ENCODE measurements at places on chromosomes 3 and 15. TPM values are rescaled to one million over a fixed set of nuclear protein-coding genes. Genes with fewer than 3 reads are reported as not detected.

Gene C2CD4A
- not detected for total RNA-seq

Gene GRAMD2A
- total RNA-seq, result not detected

Gene FAM107A
- 80.7 TPM for total RNA-seq

Gene ARL13B
- 3.5 TPM for total RNA-seq

Gene SAMD7
- total RNA-seq, result not detected

Gene USP50
- not detected for total RNA-seq

Gene PROS1
- 77.7 TPM for total RNA-seq

Gene SLC2A2
- total RNA-seq, result not detected

Gene CNTN3
- total RNA-seq, result 3.5 TPM

Gene STRIT1
- total RNA-seq, result not detected

Gene SHC4
- total RNA-seq, result 4.9 TPM

Gene SCN11A
- 0.08 TPM for total RNA-seq

GRCh38 chr15:31834654-31835053 lies 195.7 kb upstream of the CHRNA7 start:
- H3K4me1 ChIP-seq, result no peaks in the 10 kb centered on the region
- H3K36me3 ChIP-seq, result no peaks in the 10 kb centered on the region
- no peak overlapping the region for H3K4me3 ChIP-seq
- no peaks in the 10 kb centered on the region for H3K27me3 ChIP-seq

DNA sequence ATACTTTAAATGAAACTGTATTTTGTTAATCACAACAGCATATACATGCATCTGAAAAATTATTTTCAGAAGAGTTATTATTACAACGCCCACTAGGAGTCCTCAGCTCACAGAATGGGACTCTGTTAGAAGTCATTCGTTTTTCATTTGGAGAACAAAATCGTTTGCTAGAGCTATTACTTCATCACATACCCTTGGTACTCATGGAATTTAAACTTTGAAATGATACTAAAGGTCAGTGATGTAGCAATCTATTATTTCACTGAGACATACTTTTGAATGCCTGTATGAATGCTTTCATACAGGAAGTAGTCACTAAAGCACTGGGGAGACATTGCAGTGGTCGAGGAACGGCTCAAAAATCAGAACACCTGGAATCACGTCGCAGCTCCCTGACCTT lies 198.1 kb downstream of the MBNL1 start:
- H3K27ac ChIP-seq, result no peak overlapping the region
- no peak overlapping the region for H3K4me3 ChIP-seq
- no peaks in the 10 kb centered on the region for H3K27me3 ChIP-seq
- H3K36me3 ChIP-seq, result peaks cover 24% of the 10 kb centered on the region

- no peak overlapping the region for H3K27ac ChIP-seq
- DNase-seq, result no peak
- no peaks in the 10 kb centered on the region for H3K36me3 ChIP-seq
- no peaks in the 10 kb centered on the region for H3K27me3 ChIP-seq
- H3K4me3 ChIP-seq, result no peak overlapping the region
Observed at GRCh38 chr3:169354774-169355501, 308.6 kb downstream of the MECOM start.

- H3K27me3 ChIP-seq, result no peaks in the 10 kb centered on the region
- no peaks in the 10 kb centered on the region for H3K4me1 ChIP-seq
- no peak overlapping the region for H3K4me3 ChIP-seq
- no peak for DNase-seq
- no peak overlapping the region for H3K27ac ChIP-seq
Observed at GRCh38 chr3:24765399-24765798, 270.7 kb upstream of the THRB start.

DNA sequence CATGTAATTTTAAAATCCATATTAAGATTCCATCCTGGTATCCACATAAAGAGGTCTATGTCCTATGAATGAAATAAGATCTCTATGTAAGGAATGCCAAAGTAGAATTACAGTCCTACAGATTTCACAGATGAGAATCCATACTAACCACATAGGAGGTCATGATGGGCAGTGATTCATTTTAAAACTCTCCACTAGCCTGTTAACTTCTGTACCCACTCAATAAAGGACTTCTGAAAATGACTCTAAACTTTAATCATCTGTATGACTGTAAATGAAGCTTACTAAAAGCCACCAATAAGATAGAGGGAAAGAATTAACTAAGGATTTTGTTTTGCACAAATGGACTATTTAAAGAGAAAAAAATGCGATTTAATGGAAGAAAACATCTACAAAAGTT lies 28.7 kb downstream of the MORC1 start:
- H3K27me3 ChIP-seq, result no peaks in the 10 kb centered on the region
- H3K27ac ChIP-seq, result no peak overlapping the region
- H3K4me3 ChIP-seq, result no peak overlapping the region
- no peaks in the 10 kb centered on the region for H3K4me1 ChIP-seq
- DNase-seq, result no peak

DNA sequence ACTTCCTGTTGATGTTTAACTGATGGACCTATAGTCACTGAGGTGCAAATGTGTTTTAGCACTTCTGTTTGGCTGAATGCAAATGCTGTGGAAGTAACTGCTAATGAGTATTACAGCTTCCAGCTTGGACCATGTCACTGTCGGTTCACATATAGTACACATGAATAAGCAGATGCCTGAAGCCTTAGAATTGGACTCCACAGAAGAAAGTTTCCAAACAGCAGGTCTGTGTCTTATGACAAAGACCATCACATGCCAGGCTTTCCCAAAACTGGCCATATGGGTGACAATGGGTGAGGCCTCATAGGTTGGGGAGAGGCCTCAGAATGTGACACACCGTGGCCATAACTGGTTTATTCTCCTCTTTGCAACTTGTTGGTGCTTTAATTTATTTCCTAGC lies 241.8 kb downstream of the WNT5A start:
- DNase-seq, result no peak
- no peaks in the 10 kb centered on the region for H3K4me1 ChIP-seq
- no peak overlapping the region for H3K27ac ChIP-seq
- no peaks in the 10 kb centered on the region for H3K27me3 ChIP-seq
- H3K4me3 ChIP-seq, result no peak overlapping the region
- H3K36me3 ChIP-seq, result no peaks in the 10 kb centered on the region

DNA sequence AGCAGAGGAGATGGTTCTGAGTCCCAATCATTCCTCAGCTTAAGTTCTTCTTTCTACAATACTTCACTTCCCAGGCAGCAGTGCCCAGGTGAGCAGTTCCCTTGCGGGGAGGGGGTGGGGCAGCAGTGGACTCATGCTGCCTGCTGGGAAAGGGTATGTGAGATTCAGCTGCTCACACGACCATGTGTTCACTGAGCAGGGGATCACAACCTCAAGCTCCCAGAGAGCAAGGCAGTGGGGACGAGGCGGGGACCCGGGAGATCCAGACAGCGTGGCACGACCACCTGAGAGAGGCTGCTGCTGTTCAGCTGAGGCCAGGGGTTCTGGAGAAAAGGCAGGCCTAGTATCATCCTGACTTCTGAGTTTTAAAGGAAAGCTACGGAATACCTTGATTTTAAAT lies 166.6 kb downstream of the XXYLT1 start:
- no peaks in the 10 kb centered on the region for H3K4me1 ChIP-seq
- no peaks in the 10 kb centered on the region for H3K27me3 ChIP-seq
- H3K4me3 ChIP-seq, result no peak overlapping the region

DNA sequence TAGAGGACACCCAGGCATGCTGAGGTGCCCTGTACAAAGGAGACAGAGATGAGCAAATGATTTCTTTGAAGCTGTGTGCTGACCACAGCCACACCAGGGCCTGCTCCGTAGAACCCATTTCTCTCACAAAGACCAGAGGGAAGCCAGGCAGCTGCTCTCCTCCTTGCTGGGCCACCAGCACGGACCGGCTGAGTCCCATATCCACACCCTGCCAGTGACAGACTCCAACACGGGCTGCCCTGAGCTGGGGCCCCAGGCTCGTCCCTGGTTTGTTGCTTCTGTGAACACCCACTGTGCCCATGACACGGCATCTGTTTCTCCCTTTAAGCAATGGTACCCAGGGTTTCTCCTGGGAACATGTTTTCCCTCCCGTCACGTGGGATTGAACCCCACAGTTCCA lies 284.5 kb downstream of the ADAMTS17 start:
- H3K27ac ChIP-seq, result no peak overlapping the region
- no peaks in the 10 kb centered on the region for H3K27me3 ChIP-seq
- H3K4me3 ChIP-seq, result no peak overlapping the region
- H3K36me3 ChIP-seq, result no peaks in the 10 kb centered on the region
- H3K4me1 ChIP-seq, result no peaks in the 10 kb centered on the region
- no peak for DNase-seq

DNA sequence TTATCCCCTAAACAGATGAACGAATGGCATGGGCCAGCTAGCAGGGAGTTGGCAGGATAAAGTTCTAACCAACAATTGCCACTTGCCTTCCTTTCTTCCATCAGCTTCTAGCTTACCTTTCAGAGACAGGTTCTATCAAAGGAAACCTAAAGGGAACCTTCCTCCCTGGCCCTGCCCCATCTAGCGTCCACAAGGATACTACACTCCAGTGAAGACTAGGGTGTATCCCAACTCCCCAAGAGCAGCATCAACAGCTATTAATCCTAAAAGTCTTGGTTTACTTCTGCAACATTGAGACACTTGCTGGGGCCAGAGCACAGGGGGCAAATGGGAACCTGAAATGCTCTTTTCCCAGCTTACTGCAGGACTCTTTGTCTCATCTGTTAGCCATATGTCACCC lies 37.0 kb upstream of the TMC3 start:
- no peak overlapping the region for H3K4me3 ChIP-seq
- DNase-seq, result no peak
- H3K27me3 ChIP-seq, result no peaks in the 10 kb centered on the region
- H3K36me3 ChIP-seq, result no peaks in the 10 kb centered on the region

DNA sequence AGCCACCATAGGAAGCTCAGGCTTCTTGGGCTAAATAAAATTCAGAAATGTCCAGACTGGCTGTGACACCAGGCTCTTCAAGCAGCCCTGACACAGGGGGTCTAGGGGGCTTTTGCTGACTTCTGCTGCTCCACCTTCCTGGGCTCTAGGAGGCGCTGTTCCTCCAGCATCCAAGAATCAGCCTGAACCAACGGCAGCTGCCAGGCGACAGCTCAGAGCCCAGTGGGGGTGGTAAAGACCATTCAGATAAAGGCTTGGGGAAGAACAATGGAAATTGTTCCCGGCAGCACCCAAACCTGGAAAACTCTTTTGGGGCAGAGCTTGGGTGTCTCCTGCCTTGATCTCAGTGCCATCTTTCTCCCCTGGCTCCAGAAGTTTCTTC lies 21.6 kb upstream of the PSTPIP1 start:
- no peak for DNase-seq
- H3K4me3 ChIP-seq, result no peak overlapping the region
- H3K36me3 ChIP-seq, result no peaks in the 10 kb centered on the region
- H3K27me3 ChIP-seq, result no peaks in the 10 kb centered on the region

- no peak overlapping the region for H3K4me3 ChIP-seq
- no peaks in the 10 kb centered on the region for H3K36me3 ChIP-seq
- H3K27me3 ChIP-seq, result no peaks in the 10 kb centered on the region
- no peaks in the 10 kb centered on the region for H3K4me1 ChIP-seq
Observed at GRCh38 chr3:173639098-173639497, 241.6 kb downstream of the NLGN1 start.

DNA sequence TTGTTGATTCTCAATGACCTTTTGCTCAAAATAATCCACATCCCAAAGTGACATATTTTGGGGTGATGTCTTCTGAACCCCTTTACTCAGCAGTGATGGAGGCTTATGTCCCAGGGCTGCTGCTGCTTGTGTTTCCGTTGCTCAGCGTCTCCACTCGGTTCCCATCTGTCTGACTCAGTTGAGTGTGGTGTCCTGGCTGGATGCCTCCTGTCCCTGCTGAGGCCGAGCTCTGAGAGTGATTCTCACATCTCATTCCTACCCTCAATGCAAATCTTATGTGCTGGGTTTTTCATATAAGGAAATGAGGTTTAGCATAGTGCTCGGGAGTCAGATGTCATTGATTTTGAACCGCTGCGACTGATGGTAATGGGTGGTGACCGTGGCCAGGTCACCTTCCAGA lies 247.4 kb downstream of the GABRG3 start:
- no peaks in the 10 kb centered on the region for H3K4me1 ChIP-seq
- no peaks in the 10 kb centered on the region for H3K27me3 ChIP-seq
- H3K36me3 ChIP-seq, result no peaks in the 10 kb centered on the region
- DNase-seq, result peak; percentile 36
- H3K4me3 ChIP-seq, result no peak overlapping the region

DNA sequence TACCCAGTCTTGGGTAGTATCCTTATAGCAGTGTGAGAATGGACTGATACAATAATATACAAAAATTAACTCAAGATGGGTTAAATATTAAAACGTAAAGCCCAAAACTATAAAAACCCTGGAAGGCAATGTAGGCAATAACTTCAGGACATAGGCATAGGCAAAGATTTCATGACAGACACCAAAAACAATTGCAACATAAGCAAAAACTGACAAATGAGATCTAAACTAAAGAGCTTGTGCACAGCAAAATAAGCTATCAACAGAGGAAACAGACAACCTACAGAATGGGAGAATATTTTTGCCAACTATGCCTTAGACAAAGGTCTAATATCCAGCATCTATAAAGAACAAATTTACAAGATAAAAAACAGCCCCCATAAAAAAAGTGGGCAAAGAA lies 204.8 kb upstream of the CCDC54 start:
- no peaks in the 10 kb centered on the region for H3K4me1 ChIP-seq
- H3K27ac ChIP-seq, result no peak overlapping the region
- H3K4me3 ChIP-seq, result no peak overlapping the region
- DNase-seq, result no peak
- H3K36me3 ChIP-seq, result no peaks in the 10 kb centered on the region

GRCh38 chr3:192011137-192011536 lies 550.2 kb downstream of the PYDC2 start:
- no peak for DNase-seq
- no peaks in the 10 kb centered on the region for H3K27me3 ChIP-seq
- H3K27ac ChIP-seq, result no peak overlapping the region
- H3K4me1 ChIP-seq, result no peaks in the 10 kb centered on the region
- no peaks in the 10 kb centered on the region for H3K36me3 ChIP-seq
- H3K4me3 ChIP-seq, result no peak overlapping the region

DNA sequence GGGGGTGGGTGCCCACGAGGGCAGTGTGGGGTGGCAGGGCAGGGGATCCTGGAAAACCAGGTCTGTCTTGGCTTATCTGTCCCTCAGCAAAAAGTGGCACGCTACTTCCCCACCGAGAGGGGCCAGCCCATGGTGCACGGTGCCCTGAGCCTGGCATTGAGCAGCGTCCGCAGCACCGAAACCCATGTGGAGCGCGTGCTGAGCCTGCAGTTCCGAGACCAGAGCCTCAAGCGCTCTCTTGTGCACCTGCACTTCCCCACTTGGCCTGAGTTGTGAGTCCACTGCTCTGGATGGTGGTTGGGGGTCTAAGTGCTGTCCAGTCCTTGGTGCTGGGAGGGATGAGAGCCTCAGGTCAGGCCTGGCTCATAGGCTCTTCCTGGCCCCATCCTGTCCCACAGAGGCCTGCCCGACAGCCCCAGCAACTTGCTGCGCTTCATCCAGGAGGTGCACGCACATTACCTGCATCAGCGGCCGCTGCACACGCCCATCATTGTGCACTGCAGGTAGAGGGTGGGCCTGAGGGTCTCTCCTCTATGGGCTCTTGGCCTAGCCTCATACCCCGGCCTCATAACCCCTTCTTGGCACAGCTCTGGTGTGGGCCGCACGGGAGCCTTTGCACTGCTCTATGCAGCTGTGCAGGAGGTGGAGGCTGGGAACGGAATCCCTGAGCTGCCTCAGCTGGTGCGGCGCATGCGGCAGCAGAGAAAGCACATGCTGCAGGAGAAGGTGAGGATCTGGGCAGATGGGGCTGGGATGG lies 31.1 kb downstream of the PTPN23 start:
- DNase-seq, result no peak
- no peak overlapping the region for H3K4me3 ChIP-seq
- peaks cover 84% of the 10 kb centered on the region for H3K36me3 ChIP-seq
- H3K27me3 ChIP-seq, result no peaks in the 10 kb centered on the region
